ENCODE measurements at places on chromosomes 16 and 17. TPM values are rescaled to one million over a fixed set of nuclear protein-coding genes. Genes with fewer than 3 reads are reported as not detected.

The CCL11 gene
- total RNA-seq = not detected

DNA sequence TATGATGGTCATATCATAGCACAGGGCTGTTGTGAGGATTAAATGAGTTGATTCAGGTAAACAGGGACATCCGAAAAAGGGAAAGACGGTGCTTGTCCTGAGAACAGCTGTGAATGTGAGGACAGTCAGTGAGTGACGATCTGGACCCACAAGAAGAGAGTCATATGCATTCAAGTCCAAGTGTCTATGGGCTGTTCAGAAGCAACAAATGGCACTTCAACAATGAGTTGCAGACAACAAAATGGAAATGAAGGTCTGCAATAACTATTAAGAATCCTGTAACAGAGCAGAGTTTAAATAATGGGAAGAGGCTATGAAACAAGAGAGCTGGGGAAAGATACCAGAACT is 100.3 kb downstream of the ADCY9 start:
- no peak for DNase-seq

- DNase-seq = no peak
These were observed 174.8 kb upstream of the DYNLRB2 start for GRCh38 chr16:80366023-80366422.

The CUEDC1 gene
- 0.54 TPM for total RNA-seq
